Activated naive CD4-positive, alpha-beta T cell (primary cell): ENCODE measurements at places on chromosomes 2 and 18.

- no peak for DNase-seq
These were observed 443.7 kb upstream of the CELF4 start for GRCh38 chr18:38009320-38009719.

GRCh38 chr18:43396266-43396665 is 119.0 kb upstream of the SYT4 start:
- no peak for DNase-seq

GRCh38 chr2:64331849-64332699 is 121.9 kb upstream of the LGALSL start:
- DNase-seq, result no peak

DNA sequence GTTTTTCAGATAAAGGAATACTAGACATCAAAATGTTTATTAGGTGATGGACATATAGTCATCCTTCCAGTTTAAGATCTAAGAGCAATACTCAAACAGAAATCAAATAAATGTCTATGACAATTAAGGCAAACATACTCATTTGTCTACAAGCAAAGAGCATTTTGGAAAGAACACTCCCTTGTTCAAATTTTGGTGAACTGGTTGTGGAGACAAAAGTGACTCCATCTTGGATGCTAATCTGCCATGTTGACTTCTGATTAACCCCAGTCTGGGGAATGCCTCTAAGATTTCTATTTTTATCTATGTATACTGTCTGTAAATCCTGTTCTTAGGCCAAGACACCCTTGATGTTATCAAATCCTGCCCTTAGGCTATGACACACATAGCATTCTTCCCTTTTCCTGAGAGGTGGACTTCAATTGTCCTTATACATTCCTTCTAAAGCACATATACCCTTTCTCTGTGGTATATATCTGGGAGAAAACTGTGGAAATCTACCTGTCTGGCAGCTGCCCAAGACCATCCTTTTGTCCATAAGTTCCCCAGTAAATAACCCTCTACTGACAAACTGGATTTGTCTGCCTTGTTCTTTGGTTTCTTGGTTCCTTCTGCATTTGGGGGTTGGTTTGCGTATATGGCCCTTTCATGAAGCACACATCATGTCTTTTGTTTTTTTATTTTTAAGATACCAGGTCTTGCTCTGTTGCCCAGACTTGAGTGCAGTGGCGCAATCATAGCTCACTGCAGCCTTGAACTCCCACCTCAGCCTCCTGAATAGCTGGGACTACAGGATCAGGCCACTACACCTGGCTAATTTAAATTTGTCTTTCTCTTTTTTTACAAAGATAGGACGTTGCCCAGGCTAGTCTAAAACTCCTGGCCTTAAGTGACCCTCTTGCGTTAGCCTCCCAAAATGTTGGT is 12.5 kb upstream of the PLEKHM3 start:
- DNase-seq, result no peak

DNA sequence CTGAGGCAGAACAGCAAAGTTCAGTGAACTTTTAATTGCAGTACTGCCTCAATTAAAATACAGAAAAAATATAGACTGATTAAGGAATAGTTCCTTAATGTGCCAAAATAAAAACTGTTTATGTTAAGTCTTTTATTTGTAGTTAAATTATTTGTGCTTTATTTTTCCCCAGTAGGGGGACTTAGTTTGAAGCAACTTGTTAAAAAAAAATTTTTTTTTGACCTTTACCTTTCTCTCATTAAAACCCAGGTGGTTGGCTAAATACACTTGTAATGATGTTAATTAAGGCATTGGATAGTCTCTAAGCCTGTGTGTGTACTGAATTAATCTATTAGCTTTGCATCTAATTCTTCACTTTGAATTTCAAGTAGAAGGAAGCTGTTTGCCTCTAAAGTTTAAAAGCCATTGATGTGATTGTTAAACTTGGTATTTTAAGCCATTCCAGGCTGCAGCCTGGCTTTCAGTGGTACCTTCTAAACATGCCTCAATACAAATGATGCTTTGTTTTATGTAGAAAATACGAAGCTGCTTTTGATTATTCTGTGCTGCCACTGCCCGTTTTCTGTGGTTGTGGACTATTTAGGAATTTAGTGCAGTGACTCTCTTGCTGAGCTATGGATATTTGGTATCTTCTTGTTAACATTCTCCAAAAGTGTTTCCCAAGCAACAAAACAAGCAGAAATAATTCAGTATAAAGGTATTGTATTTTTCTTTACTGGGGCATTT is 102.9 kb downstream of the TANC1 start:
- no peak for DNase-seq

DNA sequence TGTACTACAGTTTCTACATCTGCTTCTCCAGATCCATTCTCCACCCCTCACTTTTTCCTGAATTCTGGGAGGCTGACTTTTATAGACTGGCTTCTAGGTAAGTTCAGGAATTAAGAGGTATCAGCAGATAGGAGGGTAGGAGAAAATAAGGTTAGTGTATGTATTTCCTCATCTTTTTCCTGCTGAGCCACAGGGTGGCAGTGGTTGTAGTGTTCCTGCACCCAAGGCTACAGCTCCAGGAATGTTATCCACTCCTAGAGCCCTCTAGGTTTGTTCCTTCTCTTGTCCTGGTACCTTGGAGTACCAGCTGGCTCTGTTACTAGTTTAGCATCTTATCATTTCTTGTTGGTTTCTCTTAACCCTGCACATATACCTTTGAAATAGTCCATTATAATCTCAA is 40.7 kb upstream of the C2orf66 start:
- no peak for DNase-seq

DNA sequence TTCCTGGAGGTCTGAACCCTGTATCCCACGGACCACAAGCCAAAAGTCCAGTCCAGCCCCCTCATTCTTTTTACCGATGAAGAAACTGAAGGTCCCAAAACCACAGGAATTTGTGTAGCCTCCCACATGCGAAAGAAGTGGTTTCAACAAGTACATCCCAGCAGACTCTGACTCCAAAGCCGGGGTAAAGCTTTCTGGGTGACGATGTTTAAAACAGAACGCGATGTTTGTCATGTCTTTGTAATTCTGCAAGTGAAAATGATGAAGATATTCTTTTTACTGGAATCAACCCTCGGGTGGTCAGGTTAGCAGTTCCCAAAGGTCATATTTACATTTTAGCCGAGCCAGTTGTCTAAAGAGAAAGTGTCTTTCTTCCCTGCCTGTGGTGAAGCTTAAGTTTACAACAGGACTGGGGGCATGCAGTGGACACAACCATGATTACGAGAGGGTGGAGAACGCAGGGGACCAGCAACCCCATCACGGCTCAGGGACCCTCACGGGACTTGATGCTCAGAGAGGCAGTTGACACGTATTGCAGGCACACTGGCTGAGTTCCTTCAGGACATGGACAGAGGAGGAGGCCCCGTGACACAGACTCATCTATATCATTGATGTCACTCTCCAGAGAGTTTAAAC is 17.8 kb upstream of the TMEM131 start:
- DNase-seq, result no peak

- DNase-seq, result no peak
These were observed 83.3 kb downstream of the ZCCHC2 start for GRCh38 chr18:62606106-62606505.

DNA sequence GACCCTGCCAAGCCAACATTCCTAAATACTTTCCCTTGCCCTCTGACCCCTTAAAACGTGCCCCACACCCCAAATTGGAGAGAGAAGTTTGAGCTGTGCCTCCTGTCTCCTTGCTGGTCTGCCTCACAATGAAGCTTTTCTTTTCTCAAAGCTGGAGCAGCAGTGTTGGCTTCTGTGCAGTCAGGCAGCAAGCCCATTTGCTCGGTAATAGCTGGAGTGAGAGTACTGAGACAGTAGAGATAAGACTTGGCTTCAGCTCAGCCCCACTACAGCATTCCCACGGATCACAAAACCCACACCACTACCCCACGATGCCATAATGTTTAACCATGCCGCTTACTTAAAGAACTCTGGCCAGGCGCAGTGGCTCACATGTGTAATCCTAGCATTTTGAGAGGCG is 73.0 kb downstream of the NCAPH start:
- DNase-seq, result no peak
